Stimulated activated CD8-positive, alpha-beta memory T cell treated with anti-CD3 and anti-CD28 coated beads, Interleukin-4, amount 100 ng/mL, for 1 hour (primary cell): ENCODE measurements at places on chromosomes 4 and X.

DNA sequence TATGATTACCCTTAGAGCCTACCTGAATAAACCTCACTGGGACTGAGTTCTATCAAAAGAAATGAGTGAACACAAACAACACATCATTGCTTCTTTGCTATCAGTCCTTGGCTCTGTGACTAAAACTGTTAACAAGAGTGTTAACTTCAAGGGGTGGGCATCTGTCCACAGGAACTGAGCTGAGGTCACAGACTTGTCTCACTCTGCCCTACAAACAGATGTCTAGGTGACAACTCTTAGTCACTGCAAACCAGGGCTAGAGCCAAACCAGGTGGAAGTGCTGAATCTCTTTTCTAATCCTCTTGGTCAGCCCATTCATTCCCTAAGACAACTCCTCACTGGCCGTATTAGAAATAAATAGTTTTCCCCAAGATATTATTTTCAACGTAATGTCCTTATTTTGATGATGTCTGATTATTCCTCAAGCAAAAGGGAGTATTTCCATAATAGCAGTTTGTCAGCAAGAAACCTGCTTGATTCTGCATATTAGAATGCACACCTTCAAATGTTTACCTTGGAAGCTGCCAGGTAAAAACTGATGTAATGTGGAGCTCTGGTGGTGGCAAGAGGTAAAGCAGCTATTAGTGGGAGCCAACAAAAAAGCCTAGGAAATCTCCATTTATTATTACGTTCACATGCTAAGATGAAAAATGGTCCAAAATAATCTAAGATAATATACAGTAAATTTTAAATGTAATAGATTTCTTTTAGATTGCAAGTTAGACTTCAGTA, 4.0 kb downstream of the COL25A1 start:
- no peak for DNase-seq

DNA sequence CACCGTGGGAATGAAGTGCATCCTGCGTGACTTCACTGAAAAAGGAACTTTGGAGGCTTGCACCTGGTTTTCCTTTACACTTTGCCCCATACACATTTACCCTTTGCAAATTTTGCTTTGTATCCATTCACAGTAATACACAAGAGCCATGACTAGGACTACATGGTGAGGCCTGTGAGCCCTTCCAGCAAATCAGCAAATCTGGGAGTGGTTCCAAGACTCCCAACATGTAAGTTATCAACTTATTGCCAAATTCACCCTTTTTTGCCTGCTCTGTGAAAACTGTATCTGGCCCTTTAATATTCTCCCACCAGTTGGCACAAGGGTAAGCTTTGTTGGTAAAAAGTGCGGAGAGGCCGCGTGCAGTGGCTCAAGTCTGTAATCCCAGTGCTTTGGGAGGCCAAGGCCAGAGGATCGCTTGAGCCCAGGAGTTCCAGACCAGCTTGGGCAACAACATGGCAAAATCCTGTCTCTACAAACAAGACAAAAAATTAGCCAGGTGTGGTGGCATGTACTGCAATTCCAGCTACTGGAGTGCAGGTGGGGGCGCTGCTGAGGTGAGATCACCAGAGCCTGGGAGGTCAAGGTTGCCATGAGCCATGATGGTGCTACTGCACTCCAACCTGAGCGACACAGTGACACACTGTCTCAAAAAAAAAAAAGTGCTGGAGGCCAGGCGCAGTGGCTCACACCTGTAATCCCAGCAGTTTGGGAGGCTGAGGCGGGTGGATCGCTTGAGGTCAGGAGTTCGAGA, 5.0 kb downstream of the PRMT9 start:
- DNase-seq = no peak

DNA sequence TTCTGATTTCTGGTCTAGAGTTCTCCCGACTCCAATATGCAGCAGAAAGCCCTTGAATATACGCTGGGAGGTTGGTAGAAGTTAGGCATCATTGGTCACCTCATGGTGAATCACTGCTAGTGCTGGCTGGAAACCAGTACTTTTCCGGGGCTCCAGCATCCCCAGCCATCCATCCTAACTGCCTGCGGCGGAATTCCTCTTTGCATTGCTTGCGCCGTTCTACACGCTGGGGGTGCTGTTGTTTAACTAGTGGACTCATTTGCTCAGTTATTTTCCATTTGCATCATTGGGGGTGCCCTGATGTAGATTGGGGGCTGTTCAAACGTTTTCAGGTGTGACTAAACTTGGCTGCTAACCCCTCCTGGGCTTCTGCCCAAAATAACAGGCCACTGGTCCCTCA, 23.3 kb upstream of the GPR50 start:
- no peak for DNase-seq

GRCh38 chrX:105323928-105324327, 103.4 kb upstream of the TEX13A start:
- DNase-seq = no peak

- DNase-seq = no peak
Observed at GRCh38 chrX:153214934-153215333, 35.9 kb downstream of the MAGEA1 start.

DNA sequence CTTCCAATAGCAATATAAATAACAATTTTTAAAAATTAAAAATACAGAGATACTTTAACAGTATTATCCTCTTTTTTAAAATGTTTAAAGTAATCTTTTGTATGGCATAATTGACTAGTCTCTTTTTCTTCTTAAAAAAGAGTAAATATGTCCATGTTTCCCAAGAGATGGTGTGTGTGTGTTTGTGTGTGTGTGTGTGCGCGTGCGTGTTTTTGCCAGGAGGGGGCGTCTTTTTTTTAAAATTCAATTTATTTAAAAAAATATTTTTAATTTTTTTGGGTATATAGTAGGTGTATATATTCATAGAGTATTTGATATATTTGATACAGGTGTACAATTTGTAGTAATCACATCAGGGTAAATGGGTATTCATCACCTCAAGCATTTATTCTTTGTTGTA, 1073.7 kb downstream of the PCDH7 start:
- DNase-seq = no peak

DNA sequence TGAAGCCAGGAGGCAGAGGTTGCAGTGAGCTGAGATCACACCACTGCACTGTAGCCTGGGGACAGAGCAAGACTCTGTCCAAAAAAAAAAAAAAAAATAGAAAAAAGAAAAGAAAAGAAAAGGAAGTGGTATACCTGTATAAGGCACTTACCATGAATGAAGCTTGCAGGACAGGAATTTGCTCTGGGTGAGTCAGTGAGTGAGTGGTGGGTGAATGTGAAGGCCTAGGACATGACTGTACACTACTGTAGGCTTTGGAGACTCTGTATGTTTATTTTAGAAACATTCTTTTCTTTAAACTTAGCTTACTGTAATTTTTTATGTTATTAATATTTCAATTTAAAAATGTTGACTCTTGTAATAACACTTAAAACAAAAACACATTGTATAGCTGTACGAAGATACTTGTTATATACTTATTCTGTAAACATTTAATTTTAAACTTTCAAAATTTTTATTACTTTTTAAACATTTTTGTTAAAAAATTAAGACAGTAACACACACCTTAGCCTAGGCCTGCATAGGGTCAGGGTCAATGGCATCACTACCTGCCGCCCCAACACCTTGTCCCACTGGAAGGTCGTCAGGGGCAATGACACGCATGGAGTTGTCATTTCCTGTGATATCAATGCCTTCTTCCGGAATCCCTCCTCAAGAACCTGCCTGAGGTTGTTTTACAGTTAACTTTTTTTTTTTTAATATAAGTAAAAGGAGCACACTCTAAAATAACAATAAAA, 78.7 kb downstream of the CLNK start:
- DNase-seq = no peak

GRCh38 chr4:17427991-17428390, 83.9 kb downstream of the QDPR start:
- DNase-seq = no peak

- no peak for DNase-seq
Observed at GRCh38 chr4:114250439-114250891, 271.0 kb upstream of the ARSJ start.

GRCh38 chrX:15679246-15679645, 14.6 kb upstream of the CLTRN start:
- no peak for DNase-seq

DNA sequence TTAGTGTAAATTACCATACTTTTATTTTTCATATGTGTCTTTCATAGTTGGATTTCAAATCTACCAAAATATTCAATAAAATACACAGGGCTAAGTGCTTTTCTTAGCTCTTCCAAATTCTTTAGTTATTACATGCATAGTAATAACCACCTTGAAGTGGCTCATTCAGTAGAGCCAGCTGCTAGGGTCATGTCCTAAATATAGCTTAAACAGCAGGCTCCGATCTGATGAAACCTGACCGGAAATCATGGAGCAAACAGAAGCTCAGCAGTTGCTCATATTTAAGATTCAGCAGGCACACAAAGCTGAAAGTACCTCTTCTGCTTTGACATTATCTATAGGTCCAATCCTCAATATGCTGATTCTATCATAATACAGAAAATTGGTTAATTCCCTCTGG, 1470.4 kb downstream of the ADGRL3 start:
- no peak for DNase-seq

DNA sequence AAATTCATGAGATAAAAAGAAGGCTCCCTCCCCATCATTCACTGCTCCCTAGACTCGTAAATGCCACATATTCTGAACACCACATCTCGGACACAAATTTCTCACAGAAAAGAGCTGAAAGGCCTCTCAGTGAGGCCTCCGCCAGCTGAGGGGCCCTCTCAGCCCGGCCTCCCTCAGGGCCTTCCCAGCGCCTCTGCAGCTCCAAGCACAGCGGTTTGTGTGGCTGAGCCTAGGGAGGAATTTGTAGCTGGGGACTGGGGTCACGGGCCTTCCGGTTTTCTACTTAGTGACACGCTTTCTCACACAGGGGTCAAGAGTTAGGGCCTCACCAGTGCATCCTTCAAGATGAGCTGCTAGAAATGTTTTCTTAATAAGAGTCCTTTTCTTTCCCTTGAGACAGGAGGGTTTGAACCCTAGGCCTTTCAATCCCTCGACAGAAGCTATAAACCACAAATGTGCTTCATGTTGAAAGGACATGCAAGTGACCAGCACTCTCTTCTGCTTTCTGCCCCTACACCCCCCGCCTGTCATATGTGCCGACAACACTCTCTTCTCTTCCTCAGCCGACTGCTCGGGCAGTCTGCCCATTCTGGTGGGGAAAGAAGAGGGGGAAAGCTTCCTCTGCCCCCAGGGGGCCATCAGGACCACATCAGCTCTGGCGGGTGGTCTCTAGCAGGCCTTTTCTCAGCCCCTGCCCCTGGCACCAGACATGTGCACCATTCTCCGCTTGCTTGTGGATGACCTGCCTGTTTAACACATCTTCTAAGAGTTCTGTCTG, 104.9 kb downstream of the CHIC2 start:
- DNase-seq = no peak

- DNase-seq = no peak
Observed at GRCh38 chrX:71604796-71605568, 13.3 kb downstream of the CXCR3 start.

GRCh38 chrX:123971982-123972381, 10.5 kb downstream of the STAG2 start:
- DNase-seq = no peak

GRCh38 chrX:13828392-13828791, 11.5 kb upstream of the GPM6B start:
- no peak for DNase-seq
